ENCODE measurements at places on chromosomes 1 and 21.

GRCh38 chr1:101261623-101262022, 24.8 kb downstream of the S1PR1 start:
- no peak for DNase-seq

GRCh38 chr1:89191314-89191713, 7.4 kb downstream of the GBP4 start:
- no peak for DNase-seq

DNA sequence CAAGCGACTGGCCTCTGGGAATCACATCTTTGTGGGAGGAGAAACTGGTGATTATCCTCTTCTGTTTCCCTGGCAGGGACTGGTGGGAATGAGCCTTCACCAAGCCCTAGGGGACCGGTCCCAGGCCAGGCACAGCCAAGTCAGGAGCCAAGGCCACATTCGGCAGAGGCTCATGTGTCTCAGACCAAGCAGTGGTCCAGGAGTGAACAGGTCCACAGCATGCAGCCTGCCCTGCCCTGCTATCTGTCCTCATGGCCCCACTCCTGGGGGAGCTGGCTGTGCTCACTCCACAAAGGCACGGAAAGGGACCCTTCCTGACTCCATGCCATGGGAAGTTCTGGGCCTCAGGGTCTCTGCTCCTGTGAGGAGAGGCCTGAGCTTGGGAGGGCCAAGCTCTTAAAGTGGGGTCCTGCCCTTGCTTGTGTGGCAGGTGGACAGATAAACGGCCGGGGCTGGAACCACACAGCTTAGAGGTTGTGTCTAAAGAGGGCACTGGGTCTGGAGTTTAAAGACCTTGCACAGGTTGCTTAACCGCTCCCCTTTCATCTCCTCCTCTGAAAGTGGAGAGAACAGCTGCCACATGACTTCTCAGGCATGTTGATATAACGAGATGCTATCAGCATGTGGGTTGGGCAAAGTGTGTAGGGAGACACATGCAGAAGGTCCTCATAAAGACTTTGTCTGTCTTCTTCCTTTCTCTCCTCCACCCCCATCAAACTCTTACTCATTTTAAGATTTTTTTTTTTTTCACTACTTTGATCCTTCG, 57.5 kb downstream of the CASQ2 start:
- no peak for DNase-seq

GRCh38 chr21:37166733-37167132, 93.7 kb downstream of the TTC3 start:
- peak; percentile 6 for DNase-seq

GRCh38 chr1:58454385-58454784, 92.1 kb downstream of the OMA1 start:
- no peak for DNase-seq

DNA sequence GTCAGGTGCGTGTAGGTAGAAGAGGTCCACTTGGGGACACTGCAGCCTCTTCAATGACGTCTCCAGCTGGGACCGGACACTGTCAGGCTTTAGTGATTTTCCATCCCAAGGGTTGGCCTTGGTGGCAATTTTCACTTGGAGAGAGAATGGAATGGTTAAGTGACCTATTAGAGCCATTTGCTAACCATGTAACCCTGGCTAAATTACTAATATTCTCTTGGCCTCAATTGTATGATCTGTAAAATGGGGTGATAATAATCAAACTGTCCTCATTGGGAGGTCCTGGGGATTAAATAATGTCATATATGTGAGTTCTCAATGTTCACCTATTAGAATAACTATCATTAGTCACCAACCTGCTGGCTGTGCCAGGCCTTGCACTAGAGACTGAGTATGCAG, 3.4 kb downstream of the AKR7A2 start:
- DNase-seq = no peak

- no peak for DNase-seq
Observed at GRCh38 chr1:62159940-62160348, 34.7 kb upstream of the L1TD1 start.

GRCh38 chr1:2840036-2840809, 38.7 kb upstream of the TTC34 start:
- no peak for DNase-seq

DNA sequence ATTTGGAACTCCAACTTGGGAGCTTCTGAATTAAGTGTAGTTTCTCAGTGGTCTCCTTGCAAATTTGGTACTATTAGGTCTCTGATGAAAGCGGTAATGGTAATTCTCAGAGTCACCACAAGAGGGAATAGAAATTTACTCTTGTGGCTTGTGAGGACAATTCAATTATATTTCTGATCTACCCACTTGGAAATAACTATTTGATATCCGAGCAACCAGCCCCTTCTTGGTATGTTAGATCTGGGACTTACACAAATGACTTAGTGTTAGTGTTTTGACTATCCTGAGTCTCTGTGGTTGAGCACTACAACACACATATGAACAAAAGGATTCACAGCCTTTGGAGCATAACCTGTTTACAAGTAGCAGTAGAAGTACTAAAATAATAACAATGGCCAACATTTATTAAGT, 68.1 kb downstream of the RPS6KA1 start:
- DNase-seq = peak; percentile 37

GRCh38 chr1:169869426-169869825, 24.3 kb downstream of the SCYL3 start:
- no peak for DNase-seq

GRCh38 chr1:156102633-156103511, 11.6 kb upstream of the LMNA start:
- DNase-seq = no peak

GRCh38 chr1:108852221-108852975, 4.5 kb downstream of the AKNAD1 start:
- DNase-seq = no peak

DNA sequence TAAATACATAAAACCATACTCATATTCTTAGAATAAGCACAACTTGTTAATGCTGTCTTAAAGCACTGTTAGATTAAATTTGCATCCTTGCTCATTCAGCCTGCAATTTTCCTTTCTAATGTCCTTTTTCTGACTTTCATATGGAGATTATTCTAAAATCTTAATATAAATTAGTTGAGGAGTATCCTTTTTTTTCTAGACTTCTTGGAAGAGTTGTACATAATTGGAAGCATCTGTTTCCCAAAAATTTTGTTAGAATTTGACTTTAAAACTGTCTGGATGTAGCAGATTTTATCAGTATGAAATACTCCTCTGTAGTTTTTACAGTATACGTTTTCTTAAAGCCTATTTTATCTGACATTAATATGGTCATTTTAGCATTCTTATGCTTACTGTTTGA, 9.7 kb downstream of the KIFAP3 start:
- DNase-seq = no peak

DNA sequence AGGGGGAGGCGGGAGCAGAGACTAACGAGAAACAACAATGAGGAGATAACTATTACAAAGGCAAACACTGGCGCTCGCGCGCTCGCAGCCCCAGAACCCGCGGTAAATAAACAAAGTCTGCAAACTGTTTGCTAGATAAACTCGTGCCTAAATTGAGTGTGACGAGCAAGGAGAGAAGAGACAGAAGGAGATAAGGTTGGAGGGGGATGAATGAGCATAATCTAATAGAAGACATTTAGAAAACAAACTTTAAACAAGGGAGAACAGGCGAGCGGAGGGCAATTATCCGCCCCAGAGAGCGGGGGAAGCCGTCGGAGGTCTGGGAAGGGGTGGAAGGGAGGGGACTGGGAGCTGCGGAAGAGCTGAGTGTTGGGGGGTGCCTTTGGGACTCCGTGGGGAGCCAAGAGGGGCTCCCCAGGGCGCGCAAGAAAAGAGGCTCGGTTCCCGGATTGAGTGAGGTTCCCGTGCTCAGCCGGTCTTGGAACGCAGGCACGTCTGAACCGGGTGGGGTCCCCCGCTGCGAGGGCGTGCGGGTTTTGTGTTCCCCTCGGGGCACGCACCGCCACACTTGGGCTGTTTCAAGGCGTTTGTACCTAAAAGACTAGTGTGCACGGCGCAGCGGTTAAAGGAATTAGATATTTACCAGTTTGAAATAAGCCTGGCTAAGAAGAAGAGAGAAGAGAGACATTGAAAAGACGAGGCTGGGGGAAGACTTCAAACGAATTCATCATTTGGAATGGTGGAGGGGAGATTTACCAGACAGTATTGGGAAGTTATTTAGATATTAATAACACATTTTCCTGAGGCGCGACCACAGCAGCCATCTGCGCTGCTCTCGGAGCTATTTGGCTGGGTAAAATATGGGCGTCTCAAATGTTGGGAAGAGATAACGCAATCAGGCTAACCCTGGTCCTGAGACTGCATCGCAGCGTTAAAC, 10.6 kb downstream of the PAX7 start:
- DNase-seq = no peak

DNA sequence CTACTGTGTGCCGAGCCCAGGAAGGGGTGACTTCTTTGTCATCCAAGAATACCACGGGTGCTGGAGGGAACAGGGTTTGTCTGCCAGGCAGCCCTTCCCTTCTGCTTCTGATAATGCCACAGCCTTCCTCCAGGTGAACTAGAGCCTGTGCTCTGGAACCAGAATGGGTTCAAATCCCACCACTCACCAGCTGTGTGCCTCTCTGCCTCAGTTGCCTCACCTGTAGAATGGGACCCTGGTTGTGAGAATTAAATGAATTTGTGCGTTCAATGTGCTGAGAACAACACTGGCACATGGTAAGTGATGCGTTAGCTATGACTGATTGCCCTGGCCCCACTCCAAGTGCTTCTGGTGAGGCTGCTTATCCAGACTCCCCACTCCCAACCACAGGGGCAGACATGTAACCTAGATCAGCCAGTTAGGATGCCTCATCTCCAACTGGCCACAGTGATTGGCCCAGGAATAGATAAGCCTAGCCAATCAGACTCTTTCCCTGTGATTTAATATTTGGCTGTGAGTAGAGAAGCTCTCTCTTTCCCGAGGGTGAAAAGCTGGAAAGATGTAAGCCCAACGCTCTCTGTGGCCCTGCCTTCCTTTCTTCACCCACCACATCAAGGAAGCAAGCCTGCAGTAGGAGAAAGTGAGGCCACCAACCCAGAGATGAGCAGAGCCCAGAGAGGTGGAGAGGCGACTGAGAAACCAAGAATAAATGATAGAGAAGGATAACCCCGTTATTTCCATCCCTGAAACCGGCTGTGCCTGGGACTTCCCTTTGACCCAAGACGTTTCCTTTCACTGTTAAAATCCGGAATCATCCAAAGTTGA, 20.8 kb upstream of the LAPTM5 start:
- DNase-seq = no peak

- no peak for DNase-seq
Observed at GRCh38 chr1:65773391-65774123, 19.1 kb upstream of the PDE4B start.

DNA sequence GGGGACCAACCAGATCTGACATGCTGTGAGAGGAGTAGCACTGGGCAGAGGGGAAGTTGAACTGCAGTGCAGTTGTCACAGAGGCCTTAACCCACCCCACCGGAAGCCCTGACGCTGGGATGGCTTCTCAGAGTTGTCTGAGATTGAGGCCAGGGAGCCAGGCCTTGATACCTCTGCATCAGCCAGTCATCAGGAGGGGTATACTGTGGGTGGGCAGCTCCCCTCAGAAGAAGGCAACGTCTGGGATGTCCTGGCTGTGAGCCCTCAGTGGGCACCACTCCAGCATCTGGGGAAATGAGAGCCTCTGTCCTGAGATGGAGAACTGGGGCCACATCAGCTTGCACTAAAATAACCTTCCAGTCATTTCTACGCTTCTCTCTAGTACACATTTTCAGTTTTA, 47.9 kb upstream of the BCAR3 start:
- DNase-seq = no peak

DNA sequence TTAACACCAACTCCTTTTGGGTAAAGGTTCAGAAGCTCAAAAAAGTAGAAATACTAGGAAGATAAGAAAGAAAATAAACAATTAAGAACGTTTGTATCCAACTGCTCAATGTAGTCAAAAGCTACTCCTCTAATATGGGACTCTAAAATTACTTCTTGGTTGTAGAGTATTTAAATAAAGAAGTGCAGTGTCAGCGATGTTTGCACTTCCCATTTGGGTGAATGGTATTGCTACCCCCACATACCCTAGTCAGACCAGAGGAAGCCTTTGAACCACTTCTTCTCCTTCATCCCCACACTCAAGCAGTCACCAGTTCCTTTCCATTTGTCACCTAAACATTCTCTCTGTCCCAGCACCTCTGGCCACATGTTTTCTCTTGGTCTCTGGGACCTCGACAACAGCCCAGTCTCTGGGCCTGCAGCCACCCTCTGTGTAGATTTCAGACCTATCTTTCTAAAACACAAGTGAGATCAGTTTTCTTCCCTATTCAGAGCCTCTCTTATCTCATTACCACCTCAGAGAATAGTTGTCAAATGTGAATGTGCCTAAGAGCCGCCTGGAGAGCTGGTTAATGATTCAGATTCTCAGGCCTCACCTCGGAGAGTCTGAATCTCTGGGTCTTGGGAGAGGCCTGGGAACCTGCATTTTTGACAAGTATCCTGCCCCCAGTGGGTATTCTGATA, 109.8 kb downstream of the OMA1 start:
- DNase-seq = no peak

DNA sequence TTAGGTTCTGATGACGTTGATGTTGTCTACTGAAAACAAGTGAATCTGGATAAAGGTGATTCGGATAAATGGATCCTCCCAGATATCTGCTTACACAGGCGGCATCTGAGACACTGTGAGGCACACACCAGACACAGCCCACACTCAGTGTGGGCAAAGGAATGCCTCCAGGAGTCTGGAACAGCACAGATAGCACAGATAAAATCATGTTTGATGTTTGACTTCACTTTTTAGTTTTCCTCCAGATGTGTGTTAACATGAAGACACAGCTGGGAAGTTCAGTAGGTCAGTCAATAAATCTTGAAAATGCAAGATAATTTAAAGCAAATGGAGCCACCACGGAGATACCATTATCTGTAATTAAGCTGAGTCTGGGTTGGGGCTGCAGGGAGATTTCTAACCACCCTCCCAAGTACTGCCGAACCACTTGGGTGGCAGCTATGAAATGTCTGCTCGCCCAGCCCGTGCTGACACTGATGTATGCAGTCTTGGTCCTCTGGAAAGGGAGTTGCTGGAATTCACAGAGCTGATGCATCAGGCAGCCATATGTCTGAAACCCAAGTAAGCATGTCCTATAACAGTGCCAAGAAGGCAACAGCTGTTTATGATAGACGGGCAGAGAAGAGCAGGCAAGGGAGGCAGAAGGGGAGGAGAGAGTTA, 11.7 kb downstream of the CAPN9 start:
- peak; percentile 20 for DNase-seq

DNA sequence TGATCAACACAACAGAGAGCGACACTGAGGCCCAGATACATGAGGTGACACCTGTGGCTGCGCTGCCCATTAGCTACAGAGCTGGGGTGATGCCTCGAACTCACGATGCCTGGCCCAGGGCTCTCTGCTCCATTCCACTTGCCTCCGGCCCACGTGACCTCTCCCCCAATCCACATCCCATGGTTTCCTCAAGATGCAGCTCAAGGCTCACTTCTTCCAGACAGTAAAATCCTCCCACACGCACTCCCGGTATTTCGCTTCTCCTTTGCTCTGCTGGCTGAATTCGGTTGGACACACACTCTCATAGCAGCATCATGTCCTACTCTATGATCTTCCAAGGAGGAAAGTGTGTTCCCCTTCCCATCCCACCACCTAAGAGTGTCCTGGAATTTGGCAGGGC, 672.5 kb downstream of the KIF26B start:
- DNase-seq = no peak

- peak; percentile 25 for DNase-seq
Observed at GRCh38 chr1:154352581-154353459, 27.5 kb downstream of the ATP8B2 start.

- DNase-seq = no peak
Observed at GRCh38 chr21:44324106-44324853, 14.9 kb downstream of the CFAP410 start.

Data from NCI-H2227 treated with DMSO at 0.1 percent for 48 hours (cell line).